ENCODE measurements at places on chromosomes 16 and 17. TPM values are rescaled to one million over a fixed set of nuclear protein-coding genes. Genes with fewer than 3 reads are reported as not detected.

DNA sequence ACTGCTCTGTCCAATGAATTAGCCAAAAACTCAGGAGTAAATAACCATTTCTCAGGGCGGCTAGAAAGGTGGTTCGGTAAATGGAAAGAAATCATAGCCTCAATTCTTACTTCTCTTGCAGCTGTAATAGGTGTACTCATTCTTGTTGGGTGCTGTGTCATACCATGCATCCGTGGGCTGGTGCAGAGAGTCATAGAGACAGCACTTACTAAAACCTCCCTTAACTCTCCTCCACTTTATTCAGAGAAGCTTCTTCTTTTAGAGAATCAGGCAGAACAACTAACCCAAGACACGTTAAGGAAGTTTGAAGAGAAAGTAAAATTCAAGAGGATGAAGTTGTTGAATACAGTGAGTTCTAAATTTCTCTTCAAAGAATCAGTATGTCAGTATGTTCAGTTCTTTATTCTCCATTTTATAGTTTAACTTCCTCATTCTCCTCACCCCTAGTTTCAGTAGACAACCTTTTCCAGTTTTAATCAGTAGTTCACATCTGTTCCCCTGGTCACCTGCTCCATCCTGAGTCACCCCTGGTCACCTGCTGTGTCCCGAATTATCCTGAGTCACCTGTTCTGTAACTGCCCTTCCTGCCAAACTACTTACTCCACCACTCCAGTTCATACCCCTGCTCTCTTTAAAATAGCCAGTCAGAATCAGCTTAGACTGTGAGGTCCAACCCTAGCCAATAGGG, 85.9 kb downstream of the EMP2 start:
- no peaks in the 10 kb centered on the region for H3K4me1 ChIP-seq
- no peaks in the 10 kb centered on the region for H3K36me3 ChIP-seq
- H3K4me3 ChIP-seq: no peak overlapping the region
- DNase-seq: no peak

GRCh38 chr17:8189041-8189710, 804 bp downstream of the BORCS6 start:
- H3K4me3 ChIP-seq: no peak overlapping the region
- H3K36me3 ChIP-seq: no peaks in the 10 kb centered on the region
- DNase-seq: peak; percentile 19
- H3K27ac ChIP-seq: peak overlapping the region; percentile 84

DNA sequence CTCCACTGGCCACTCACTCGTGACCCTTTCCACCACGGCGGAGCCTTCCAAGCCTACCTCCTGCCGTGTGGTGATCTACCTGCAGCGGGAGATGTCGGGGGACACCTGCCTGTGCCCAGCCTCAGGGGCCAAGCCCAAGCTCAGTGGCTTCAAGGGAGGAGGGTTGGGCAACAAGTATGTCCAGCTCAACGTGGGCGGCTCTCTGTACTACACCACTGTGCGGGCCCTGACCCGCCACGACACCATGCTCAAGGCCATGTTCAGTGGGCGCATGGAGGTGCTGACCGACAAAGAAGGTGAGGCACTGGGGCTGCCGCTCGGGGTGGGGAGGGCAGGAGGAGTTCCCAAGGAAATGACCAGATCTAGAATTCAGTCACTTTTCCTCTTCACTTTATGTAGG, 3.9 kb downstream of the TNFAIP1 start:
- H3K36me3 ChIP-seq: peaks cover 31% of the 10 kb centered on the region
- no peak for DNase-seq
- H3K27me3 ChIP-seq: no peaks in the 10 kb centered on the region

DNA sequence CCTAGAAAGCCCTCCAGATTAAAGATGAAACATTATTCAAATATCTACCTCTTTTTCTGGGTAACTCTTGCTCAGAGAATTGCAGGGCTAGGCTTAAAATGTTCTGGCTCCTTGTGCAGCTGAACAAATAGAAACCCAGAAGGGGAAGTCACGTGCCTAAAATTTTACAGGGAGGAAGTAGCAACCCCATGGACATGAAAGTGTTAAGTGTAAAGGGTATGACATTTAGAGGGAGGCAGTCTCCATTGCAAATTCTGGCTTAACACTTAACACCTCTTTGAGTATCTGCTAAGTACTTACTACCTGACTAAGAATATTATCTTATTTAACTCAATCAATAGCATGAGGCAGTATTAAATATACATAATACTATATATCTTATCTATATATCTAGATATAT, 376.1 kb upstream of the ERCC4 start:
- DNase-seq: no peak
- H3K27me3 ChIP-seq: no peaks in the 10 kb centered on the region
- H3K36me3 ChIP-seq: no peaks in the 10 kb centered on the region

- DNase-seq: no peak
- no peak overlapping the region for H3K27ac ChIP-seq
- H3K36me3 ChIP-seq: no peaks in the 10 kb centered on the region
- H3K4me1 ChIP-seq: no peaks in the 10 kb centered on the region
Measured at GRCh38 chr17:10021272-10021984, 116.4 kb upstream of the RCVRN start.

GRCh38 chr17:48499735-48500434, 30.9 kb downstream of the HOXB1 start:
- H3K36me3 ChIP-seq: no peaks in the 10 kb centered on the region
- H3K4me1 ChIP-seq: peaks cover 17% of the 10 kb centered on the region
- H3K4me3 ChIP-seq: no peak overlapping the region
- no peak overlapping the region for H3K27ac ChIP-seq

The SKA2 gene
- 52.1 TPM for total RNA-seq

The MILR1 gene
- total RNA-seq: 0.37 TPM

The TBC1D28 gene
- not detected for total RNA-seq

The OTOA gene
- total RNA-seq: 0.10 TPM

The HSD17B2 gene
- not detected for total RNA-seq

The DPEP1 gene
- total RNA-seq: not detected

All from activated T-helper 1 cell treated with anti-CD3 and anti-CD28 coated beads, Interleukin-12 subunit alpha, Interleukin-12 subunit beta, Interleukin-2, Interleukin-4 antibody, amounts not matched to agents 30 ng/mL and 10 ng/mL and 1 ng/mL, durations not matched to agents 14 hours and 24 hours and 36 hours (primary cell).